ENCODE measurements at places on chromosomes 2 and 18. TPM values are rescaled to one million over a fixed set of nuclear protein-coding genes. Genes with fewer than 3 reads are reported as not detected.

DNA sequence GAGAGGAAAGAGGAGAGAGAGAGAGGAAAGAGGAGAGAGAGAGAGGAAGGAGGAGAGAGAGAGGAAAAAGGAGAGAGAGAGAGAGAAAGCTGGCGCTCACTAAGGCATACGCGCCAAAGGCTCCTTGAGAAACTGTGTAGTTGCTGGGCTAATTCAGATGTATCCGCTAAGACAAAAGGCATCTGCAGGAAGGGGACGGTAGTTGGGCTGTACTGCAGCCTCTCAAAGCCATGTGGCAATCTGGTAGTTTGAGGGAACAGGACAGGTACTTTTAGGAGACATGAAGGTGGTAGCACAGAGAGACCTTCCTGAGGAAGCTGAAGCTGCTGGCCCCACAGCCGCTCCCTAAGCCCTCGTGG is 31.6 kb downstream of the THNSL2 start:
- no peak for DNase-seq

DNA sequence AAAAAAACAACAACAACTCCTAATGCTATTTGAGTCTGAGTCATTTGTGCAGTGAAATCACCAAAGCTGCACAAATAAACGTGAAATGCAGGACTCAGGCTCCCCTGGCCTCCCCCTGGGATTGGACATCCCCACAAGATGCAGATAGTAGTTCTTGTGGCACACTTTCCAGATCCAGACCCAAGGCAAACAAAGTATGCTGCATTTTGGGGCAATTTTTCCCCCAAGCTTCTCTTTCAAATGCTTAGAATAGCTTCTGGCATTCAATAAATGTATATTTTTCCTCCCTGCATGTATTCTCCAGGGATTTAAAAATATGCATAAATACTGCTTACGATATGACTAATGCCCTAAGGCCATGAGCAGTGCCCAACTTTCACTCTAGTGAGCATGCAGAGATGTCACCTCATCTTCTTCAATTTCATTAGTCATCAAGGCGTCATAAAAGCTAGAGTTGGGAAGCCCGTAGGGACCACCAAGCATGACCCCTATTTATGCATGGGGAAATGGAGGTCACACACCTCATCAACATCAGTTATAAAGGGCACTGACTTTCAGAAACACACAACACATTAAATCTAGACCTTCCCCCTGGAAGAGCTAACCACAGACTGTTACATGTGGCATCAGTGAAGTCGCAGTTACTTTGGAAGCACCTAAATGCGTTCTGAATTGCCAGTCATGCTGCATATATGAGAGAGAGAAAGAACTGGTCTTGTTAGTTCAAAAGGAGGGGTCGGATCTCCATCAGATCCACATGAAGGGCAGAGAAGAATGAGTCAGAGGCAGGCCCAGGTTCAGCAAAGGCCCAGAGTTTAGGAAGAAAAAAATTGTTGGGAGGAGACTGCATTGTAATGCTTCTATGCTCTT is 374.1 kb downstream of the LPIN1 start:
- no peak for DNase-seq

- DNase-seq = no peak
These were observed 4.2 kb downstream of the ALLC start for GRCh38 chr2:3662239-3662638.

The SPRED2 gene
- total RNA-seq = 16.2 TPM

DNA sequence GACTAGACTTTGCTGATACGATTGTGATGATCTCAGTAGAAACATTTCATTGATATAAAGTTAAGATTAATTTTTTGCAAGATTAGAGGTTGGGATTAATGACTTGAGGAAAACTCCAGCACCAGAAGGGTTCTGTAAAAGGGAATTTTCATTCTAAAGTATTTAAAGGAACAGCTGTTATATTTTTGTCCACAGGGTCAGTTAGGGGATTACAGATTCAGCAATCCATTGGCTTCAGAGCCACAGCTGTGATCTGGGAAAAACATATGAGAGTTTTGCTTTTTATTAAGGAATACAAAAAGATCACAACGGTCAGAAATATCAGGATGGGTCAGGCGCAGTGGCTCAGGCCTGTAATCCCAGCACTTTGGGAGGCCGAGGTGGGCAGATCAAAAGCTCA is 19.6 kb upstream of the REV1 start:
- DNase-seq = no peak
